ENCODE measurements at places on chromosomes 3 and 15. TPM values are rescaled to one million over a fixed set of nuclear protein-coding genes. Genes with fewer than 3 reads are reported as not detected.
A peak's percentile ranks its signal among the peaks of the same experiment; 100 is the strongest.

The CD200 gene
- 11.8 TPM for total RNA-seq

The SST gene
- total RNA-seq: not detected

The LMOD3 gene
- not detected for total RNA-seq

The GPR62 gene
- under 0.01 TPM for total RNA-seq

The CCK gene
- not detected for total RNA-seq

The TLR9 gene
- not detected for total RNA-seq

The GPR156 gene
- under 0.01 TPM for total RNA-seq

The CYP8B1 gene
- total RNA-seq: not detected

The CPLX3 gene
- not detected for total RNA-seq

The THUMPD3 gene
- 19.0 TPM for total RNA-seq

The SMCO1 gene
- total RNA-seq: not detected

- DNase-seq: no peak
Observed at GRCh38 chr3:46454209-46454595, 10.5 kb downstream of the LTF start.

- DNase-seq: no peak
Observed at GRCh38 chr3:193301433-193301832, 60.4 kb downstream of the PLAAT1 start.

- DNase-seq: no peak
Observed at GRCh38 chr3:154112146-154112852, 8.9 kb upstream of the ARHGEF26 start.

- DNase-seq: no peak
Observed at GRCh38 chr3:134249935-134250716, 533 bp downstream of the RYK start.

DNA sequence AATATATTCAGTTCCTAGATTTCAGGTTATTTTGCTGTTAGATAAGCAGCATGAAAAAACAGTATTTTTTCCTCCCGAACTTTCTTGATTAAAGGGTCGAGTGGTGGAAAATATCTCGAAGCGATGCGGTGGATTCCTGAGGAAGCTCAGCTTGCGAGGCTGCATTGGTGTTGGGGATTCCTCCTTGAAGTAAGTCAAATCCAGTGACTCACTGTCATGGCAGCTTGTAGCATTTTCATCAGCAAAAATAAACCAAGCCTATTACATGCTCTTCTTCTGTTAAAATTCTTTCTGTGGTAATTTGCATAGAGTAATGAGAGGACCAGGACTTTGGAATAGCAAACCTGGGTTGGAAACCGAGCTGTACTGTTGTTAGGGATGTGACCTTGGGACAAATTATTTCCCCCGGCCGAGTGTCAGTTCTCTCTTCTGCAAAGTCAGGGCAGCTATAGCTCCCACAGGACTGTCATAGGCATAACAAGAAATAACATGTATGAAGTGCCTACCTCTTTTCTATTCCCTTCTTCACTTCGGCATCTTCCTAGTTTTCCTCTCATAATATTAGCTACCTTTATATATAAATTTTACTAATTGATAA is 75.6 kb downstream of the UBP1 start:
- DNase-seq: no peak

- DNase-seq: no peak
Observed at GRCh38 chr3:141268306-141268705, 36.7 kb downstream of the PXYLP1 start.

DNA sequence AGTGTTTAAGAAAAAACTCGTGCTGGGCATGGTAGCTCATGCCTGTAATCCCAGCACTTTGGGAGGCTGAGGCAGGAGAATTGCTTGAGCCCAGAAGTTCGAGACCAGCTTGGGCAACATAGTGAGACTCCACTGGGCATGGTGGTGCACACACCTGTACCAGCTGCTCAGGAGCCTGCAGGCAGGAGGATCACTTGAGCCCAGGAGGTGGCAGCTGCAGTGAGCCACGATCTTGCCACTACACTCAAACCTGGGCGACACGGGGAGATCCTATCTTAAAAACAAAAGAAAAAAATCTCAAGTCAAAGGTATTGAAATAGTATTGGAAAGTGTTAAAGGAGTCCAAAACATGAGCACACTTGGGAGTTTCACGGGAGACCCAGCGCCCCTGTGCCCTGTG is 14.0 kb downstream of the KLF13 start:
- no peak for DNase-seq

- DNase-seq: no peak
Observed at GRCh38 chr3:49266410-49267095, 10.5 kb downstream of the C3orf62 start.

- no peak for DNase-seq
Observed at GRCh38 chr3:48664929-48665328, 2.2 kb upstream of the CELSR3 start.

DNA sequence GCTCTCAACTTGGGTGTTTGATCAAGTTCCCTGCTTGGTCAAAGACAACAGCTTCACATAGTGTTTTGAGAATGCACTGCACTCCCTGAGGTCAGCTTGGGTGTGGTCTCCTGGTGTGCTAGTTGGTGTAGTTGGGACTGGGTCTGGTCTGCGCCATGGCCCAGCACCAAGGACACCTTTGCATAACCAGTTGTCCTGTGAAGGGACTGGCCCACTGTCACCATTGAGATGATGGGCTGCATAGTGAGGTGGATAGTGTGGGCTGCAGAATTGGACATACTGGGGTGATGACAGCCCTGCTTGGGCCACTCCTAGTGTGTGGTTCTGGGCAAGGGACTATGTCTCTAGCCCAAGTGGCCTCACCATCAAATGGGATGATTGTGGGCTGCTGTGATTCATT is 9.5 kb downstream of the RPSA start:
- DNase-seq: no peak

- DNase-seq: peak; percentile 61
Observed at GRCh38 chr3:122628567-122628966, 51.1 kb downstream of the PARP15 start.

DNA sequence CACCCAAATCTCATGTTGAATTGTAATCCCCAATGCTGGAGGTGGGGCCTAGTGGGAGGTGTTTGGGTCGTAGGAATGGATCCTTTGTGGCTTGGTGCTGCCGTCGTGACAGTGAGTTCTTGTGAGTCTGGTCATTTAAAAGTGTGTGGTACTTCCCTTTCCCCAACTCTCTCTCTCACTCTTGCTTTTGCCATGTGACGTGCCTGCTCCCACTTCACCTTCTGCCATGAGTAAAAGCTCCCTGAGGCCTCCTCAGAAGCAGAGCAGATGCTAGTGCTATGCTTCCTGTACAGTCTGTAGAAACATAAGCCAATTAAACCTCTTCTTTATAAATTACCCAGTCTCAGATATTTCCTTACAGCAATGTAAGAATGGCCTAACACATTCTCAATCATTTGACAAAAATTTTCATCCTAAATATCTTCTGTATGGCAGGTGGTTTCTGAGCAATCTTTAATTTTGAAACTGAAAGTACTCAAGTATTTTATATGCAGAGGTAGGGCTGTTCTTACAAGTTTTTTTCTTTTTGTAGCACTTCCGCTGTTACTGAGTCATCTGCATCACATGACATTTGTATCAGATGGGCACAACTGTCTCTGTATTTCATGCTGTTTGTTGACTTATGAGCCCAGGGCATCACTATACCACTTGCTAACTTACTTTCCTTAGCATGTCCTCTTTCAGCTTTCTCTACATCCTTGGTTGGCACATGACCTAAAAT is 8.8 kb downstream of the RPL39L start:
- DNase-seq: peak; percentile 86

GRCh38 chr3:38662544-38662943 is 13.1 kb upstream of the SCN5A start:
- peak; percentile 71 for DNase-seq

- DNase-seq: peak; percentile 61
Observed at GRCh38 chr15:70111203-70112073, 13.7 kb upstream of the TLE3 start.

DNA sequence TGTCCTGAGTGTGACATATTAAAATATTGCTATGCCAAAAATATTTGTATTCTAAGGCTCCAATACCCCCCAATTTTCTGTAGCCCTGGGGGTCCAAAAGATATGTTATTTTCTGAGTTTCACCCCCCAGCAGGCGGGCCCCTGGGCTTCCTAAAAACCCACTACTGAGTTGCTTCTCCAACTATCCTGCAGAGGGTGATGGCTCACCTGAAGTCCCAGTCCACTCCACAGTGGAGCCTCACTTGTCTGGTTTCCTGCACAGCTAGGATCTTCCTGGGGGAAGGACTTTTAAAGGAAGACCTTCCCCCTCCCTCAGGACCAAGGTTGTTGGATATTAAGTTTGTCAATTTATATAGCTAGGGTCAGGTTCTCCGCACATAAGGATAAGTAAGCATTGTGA is 1181.4 kb downstream of the ROBO2 start:
- DNase-seq: no peak

DNA sequence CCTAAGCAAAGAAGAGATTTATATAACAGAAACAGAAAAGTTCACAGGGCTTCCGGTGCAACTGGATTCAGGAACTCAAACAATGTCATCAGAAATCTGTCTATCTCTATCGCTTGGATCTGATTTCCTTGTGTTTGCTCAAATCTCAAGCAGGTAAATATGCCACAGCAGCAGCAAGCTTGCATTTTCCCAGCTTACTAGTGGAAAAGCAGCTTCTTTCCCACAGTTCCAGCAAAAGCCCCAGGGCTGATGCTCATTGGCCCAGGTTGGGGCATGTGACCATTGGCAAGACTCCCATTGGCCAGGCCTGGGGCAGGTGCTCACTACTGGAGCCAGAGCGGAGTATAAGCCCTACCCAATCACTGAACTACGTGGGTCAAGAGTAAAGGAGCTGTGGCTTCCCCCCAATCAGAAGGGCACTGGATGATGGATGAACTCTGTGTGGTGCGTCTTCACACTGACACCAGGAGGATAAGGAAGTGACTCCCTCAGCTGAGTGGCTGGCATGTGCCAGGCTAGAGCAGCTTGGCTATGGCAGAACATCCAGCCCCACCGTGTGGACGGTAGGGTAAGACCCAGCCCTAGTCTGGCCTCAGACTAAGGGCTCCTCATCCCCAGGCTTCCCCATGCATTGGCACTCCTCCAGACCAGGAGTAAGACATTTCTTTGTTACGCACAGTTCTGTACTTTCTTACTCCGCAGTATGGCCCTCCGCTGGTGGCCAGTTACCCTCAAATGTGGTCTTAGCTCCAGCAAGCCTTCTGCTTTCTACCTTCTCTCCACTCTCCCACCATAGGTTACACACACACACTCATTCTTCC is 13.1 kb upstream of the VIPR1 start:
- DNase-seq: no peak

DNA sequence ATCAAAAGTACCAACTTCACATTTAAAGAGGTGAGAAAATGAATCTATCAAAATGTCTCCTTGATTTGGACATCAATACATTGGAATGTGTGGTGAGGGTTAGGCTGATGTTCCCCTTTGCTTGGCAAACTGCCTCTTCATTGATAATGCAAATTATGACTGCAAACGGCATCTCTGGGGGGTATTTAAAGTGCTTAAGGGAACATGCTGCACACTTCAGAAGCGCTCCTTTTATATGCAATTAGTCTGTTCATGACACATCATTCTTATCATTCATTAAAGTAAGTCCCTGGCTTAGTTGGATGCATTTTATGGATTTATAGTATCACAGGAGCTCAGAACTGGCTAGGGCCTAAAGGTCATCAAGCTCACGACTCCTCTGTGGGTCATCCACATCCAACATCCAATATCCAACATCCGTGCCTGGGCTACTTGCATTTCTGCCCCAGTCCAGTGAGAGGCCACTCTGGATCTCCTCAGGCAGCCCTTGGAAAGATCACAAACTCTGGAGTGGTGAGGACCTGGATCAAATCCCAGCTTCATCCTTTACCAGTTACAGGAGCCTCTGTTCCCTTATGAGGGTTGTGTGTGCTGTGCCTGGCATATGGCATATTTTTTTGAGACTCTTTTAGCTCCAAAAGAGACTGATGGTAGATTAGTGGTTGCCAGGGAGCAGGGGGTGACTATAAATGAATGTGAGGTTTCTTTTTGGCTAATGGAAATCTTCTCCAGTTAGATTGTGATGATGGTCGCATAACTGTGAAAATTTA is 136.8 kb upstream of the FOXB1 start:
- no peak for DNase-seq

GRCh38 chr3:124217542-124217941 is 225.6 kb upstream of the ROPN1 start:
- peak; percentile 80 for DNase-seq

- no peak for DNase-seq
Observed at GRCh38 chr15:65787260-65787659, 4.8 kb downstream of the DENND4A start.

DNA sequence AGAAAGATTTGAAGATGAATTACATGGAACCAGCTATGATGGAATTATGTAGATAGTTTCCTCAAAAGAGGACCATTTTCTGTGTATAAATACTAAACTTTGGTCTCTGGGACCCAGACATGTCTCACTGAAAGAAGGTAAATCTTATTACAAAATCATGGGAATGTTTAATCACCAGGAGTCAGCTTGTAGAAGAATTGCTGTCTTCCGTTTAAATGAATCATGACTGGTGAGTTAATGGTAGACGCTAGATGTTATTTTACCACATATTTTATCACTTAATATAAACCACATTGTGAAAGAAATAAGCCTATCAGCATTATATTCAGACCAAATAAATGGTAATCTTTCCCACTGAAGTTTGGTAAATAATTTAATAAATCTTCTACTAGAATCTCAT is 322.3 kb upstream of the SUCLG2 start:
- no peak for DNase-seq

DNA sequence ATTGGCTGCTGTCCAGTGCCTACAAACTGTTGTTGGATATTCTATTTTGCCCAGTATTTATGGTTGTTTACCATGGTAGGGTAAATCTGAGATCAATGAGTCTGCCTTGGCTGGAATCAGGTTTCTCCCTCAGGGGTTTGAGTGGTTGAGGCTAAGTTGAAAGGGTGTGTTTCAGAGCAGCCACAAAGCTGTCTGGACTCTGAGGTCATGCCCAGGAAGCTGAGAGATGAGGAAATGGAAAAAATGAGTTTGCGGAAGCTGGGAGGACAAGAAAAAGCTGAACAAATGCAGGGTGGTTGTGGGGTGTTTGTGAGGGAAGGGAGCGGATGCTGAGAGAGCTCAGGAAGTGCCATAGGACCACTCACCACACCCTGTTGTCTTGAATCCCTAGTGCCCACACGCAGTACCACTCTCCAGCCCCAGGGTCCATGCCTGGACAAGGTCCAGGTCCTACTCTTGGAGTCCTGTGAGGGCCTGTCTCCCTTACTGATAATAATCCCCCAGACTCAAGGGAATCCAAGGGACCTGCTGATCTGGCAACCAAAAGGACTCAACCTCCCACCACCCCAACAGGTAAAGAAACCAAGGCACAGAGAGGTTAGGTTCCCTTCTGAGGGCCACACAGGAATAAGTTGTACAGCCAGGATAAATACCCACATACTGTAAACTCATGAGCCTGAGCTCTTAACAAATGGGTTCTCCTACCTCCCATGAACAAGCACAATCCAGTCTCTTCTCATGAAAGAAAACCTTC is 81.6 kb downstream of the PPCDC start:
- peak; percentile 96 for DNase-seq

Measured in dermis microvascular lymphatic vessel endothelial cell (primary cell).